Activated naive CD4-positive, alpha-beta T cell treated with anti-CD3 and anti-CD28 coated beads for 36 hours (primary cell): ENCODE measurements at places on chromosomes 2 and 18. TPM values are rescaled to one million over a fixed set of nuclear protein-coding genes. Genes with fewer than 3 reads are reported as not detected.

IL1F10 gene
- total RNA-seq: not detected

STAT4 gene
- 53.9 TPM for total RNA-seq

CD302 gene
- 0.35 TPM for total RNA-seq

PPP1R1C gene
- total RNA-seq: not detected

RESP18 gene
- total RNA-seq: not detected

APCDD1 gene
- total RNA-seq: not detected

NTSR2 gene
- not detected for total RNA-seq

GRCh38 chr18:61502472-61502871 lies 169.2 kb downstream of the CDH20 start:
- peak; percentile 21 for DNase-seq

GRCh38 chr2:178485356-178485755 lies 5.1 kb downstream of the PLEKHA3 start:
- no peak for DNase-seq

DNA sequence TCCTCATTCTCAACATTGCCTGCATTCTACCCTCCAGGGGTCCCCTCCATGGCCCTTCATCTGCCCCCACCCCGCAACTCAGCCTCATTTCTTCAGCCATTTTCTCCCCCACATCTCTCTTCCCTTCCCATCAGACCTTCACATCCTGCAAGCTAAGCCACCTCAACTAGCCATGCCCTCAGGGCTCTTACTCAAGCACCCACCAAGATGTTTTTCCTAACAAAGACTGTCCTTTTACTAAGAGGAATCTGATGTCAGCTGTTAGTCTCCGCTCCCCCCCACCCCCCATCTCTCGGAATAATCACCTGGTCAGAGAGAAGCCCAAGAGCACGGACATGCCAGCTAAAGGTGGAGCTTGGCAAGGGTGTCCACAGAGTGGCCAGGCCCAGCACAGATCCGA lies 4.7 kb upstream of the CAPN10 start:
- no peak for DNase-seq

DNA sequence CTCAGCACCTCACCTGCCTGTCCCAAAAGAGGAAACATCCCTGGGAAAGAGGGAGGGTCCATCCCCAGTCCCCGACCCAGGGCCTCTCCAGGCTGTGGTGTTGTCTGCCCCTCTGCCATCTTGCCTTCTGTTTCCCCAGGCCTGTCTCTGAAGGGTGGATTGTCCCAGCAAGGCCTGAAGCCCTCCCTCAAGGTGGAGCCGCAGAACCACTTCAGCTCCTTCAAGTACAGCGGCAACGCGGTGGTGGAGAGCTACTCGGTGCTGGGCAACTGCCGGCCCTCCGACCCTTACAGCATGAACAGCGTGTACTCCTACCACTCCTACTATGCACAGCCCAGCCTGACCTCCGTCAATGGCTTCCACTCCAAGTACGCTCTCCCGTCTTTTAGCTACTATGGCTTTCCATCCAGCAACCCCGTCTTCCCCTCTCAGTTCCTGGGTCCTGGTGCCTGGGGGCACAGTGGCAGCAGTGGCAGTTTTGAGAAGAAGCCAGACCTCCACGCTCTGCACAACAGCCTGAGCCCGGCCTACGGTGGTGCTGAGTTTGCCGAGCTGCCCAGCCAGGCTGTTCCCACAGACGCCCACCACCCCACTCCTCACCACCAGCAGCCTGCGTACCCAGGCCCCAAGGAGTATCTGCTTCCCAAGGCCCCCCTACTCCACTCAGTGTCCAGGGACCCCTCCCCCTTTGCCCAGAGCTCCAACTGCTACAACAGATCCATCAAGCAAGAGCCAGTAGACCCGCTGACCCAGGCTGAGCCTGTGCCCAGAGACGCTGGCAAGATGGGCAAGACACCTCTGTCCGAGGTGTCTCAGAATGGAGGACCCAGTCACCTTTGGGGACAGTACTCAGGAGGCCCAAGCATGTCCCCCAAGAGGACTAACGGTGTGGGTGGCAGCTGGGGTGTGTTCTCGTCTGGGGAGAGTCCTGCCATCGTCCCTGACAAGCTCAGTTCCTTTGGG lies 47.2 kb downstream of the BOLA3 start:
- no peak for DNase-seq

GRCh38 chr2:226909836-226910235 lies 74.0 kb downstream of the RHBDD1 start:
- DNase-seq: no peak

DNA sequence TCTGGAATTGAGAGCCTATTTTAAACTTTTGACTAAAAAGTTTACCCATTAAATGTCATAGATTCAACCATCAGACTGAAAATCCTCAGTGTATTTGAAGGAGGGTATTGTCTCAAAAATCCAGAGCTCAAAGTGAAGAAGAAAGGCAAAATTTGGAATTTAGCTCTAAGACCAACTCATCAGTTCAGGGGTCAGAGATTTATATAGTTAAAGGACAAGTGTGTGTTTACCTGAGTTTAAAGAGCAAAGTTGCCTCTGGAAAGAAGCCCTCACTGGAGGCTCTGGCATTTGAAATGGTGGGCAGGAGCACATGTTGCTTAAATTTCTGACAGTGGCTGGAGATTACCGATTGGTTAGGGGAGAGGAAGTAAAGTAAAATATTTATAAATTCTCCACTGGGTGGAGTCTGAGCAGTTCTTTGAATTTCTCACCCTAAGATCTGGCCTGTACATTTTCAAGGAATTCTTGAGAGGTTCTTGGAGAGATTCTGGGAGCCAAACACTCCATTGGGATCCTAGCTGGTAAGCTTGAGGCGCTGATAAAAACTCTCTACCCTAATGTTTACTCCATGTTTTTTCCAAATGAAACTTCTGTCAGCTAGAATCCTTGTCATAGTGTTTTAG lies at the start of gene KYNU:
KYNU (plus strand) TSS at position 449 of the 623 bp plus-strand sequence. CDS start 7,704 bp downstream, outside the sequence.
- DNase-seq: no peak

GRCh38 chr2:152573168-152573567 lies 144.1 kb downstream of the PRPF40A start:
- peak; percentile 75 for DNase-seq

GRCh38 chr2:42203792-42204191 lies 34.6 kb downstream of the EML4 start:
- no peak for DNase-seq

GRCh38 chr18:27794181-27794926 lies 382.6 kb downstream of the CDH2 start:
- no peak for DNase-seq

GRCh38 chr2:99509387-99509786 lies 19.6 kb upstream of the REV1 start:
- no peak for DNase-seq

DNA sequence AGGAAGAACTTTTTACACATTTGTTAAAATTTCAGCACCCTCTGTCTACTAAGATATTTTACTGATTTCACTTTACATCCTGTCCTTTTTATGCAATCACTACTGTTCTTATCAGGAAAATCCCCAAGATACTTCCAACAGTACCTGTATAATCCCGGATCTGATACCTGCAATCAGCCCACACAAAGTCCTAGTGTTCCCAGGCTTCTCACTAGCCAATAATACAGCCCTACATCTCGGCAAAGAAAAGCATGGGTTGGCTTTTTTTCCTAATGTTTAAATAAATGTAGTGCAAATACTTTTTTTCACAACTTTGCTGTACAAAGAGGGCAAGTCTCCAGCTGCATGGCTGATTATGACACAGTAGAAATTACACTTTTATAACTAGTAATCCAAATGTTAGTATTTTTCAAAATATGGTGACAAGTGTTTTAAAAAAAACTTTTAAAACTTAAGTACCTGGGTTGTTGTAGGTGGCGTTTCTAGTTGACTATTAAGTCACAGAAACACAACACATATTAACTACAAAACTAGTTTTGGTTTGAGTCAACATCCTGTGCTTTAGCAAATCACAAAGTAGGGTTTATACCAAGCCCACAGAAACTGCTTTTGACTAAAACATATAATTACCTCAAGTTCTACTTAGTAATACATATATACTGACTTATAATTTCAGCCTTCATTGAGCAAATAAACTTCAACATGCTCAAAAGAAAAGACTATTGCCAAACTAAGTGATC lies 19.5 kb downstream of the CNOT11 start:
- no peak for DNase-seq
